ENCODE measurements at places on chromosomes 6 and 20.

- DNase-seq, result no peak
Observed at GRCh38 chr6:166655251-166655650, 28.2 kb upstream of the RPS6KA2 start.

GRCh38 chr6:27693766-27694546 lies 218.2 kb downstream of the OR2B2 start:
- DNase-seq, result peak; percentile 73

DNA sequence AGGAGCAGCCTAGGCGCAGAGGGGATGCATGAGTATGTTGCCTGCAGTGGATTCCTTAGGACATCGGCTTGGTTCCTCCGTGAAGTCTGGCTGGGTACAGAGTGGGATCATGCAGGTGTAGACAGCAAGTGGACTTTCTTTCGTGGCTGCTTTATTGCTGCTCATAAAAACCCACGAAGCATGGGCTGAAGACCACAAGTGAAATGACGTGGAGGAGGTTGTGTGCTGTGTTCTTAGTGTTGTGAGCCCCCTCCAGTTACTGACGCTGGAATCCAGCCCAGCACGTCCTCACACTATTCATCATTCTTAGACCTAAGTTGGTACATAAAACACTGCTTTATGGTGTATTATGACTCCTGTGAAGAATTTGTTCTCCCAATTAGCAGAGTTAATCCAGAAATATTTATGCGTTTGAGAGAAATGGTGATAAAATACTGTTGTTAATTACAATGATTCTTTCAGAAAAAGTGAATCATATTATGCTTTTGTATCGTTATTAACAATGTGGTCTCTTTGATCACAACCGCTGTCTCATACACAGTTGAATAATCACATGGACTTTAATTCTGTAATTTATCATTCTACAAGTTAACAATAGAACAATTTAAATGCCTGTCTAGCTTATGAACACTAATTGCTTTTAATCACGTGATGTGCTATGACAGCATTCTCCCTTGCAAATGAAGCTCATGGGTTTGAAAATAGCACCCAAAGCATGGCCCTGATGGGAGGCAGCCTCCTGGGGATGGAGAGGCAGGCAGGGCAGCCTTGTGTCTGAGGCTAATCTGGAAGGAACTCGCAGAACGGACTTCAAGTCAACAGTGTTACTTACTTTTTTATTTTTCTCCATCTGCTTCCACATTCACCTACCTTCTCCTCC lies 233.9 kb upstream of the SYNDIG1 start:
- DNase-seq, result no peak

DNA sequence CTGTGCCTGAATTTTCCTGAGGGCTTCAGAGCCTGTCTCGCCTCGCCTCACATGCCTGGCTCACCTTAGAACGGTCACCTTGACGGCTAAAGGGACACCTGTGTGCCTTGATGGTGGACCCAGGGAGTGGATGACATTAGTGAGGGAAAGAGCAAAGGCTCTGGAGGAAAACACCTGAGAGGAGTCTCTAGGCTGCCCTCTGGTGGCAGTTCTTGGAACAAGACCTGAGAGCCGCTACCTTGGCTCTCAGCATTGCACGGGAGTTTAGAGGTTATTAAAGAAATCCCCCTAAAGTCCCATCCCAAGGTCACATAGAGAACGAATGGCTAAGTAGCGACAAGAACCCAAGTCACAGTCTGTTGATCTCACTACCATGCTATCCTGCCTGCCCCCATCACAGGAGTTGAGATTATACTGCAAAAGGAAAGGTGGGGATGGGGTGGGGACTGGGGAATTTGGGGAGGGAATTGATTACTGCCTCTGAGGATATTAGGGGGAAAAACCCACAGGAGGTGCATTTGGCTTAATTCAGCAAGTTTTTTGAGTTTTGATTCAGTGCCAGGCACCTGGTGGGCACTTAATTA lies 7.9 kb upstream of the CDSN start:
- peak; percentile 66 for DNase-seq

GRCh38 chr6:79158856-79159516 lies 75.5 kb downstream of the HMGN3 start:
- no peak for DNase-seq

DNA sequence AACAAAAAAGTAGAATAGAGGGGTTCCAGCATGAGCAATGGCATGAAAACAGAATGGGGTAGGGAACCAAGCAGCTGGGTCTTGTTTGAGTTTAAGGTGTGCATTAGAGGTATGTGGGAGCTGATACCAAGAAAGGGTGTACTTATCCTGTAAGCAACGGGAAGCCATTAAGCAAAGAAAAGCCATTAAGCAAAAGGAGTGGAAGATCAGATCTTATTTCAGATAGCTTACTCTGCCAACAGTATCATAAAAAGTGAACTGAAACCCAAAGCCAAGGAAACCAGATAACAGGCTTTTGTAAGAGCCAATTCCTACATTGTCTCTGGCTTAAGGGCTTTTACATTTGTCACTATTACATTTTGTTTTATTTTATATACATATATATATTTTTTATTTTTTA lies 21.3 kb upstream of the BEND6 start:
- DNase-seq, result no peak

- no peak for DNase-seq
Observed at GRCh38 chr20:33038243-33038642, 6.8 kb downstream of the BPIFB6 start.

DNA sequence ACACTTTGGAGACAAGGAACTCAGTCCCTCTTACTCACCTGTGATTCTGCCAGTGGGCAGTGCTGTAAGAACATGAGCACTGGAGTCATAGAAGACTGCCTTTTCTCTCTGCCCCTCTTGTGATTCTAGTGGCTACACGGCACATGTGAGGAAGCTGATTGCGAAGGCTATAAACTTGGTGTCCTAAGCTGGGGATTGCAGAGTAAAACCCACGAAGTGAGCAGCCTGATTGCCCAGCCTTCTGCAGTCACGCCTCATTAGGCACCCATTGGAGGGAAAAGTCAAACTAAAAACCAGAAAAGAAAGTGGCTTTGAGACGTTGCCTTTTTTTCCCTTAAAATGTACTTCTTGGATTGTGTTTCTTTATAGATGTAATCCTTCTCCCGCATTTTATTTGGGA lies 748.4 kb upstream of the CHD6 start:
- DNase-seq, result no peak

DNA sequence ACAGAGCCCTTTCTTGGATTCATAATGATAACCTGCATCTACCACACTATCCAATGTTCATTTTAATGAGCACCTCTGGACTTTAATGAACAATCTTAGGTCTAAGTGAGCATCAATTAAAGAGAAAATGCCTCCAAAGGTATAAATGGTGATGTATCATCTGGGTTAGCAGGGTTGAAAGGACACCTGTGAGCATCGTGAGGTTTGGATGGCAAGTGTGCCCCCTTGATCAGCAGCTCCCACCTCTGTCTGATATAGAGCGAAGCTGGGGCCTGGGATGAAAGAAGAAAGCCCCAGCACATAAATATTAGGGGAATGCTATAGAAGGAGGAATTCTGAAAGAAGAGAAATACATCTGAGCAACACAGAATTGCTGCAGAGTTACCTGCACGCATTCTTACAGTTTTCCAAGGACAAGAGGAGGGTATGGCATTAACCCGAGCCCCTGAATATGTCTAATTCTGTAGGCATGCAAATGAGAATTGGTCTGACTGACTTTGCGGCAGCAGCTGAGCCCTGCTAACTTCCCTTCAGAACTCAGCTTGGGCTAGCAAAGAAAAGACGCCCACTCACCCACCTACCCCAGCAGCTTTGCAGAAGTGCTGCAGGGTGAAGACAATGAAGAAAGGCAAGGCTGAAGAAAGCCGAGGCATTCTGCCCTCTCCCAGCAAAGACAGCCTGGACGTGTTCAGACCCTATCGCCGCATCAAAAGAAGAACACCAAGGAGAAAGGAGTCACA lies 136.2 kb downstream of the GMPR start:
- DNase-seq, result no peak

GRCh38 chr6:161163466-161164181 lies 110.2 kb downstream of the AGPAT4 start:
- no peak for DNase-seq

GRCh38 chr6:30206799-30207618 lies 6.2 kb downstream of the TRIM26 start:
- peak; percentile 22 for DNase-seq

GRCh38 chr6:25962149-25963127 lies at the start of gene TRIM38:
Gene TRIM38 (plus strand): TSS chr6:25962802. CDS start chr6:25966523, 3,721 bp downstream.
- peak; percentile 82 for DNase-seq

DNA sequence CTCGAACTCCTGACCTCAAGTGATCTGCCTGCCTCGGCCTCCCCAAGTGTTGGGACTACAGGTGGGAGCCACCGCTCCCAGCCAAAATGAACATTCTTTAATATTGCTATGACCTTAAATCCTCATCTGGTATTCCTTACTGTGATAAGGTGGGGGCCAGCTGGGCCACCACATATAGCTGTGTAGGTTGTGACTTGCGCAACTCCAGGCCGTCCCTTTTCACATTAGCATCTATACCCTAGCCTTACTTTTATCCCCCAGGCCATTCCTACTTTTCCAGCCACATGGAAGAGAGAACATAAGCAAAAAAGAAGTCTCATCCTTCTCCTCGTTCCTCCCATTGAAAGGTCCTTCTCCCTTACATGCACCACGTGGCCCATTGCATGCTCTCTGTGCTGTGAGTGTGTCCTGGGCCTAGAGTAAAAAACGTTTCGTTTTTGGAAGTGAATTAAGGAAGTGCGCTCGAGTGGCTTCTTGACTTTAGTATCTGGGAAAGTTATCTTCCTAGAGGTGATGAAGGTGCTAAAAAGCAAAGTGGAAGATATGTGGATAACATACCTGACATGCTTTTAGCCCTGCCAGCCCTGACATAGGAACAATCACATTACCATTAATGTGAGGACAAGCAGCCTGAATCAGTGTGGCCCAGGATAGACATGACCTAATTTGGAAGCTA lies 56.8 kb upstream of the KIF13A start:
- DNase-seq, result no peak

DNA sequence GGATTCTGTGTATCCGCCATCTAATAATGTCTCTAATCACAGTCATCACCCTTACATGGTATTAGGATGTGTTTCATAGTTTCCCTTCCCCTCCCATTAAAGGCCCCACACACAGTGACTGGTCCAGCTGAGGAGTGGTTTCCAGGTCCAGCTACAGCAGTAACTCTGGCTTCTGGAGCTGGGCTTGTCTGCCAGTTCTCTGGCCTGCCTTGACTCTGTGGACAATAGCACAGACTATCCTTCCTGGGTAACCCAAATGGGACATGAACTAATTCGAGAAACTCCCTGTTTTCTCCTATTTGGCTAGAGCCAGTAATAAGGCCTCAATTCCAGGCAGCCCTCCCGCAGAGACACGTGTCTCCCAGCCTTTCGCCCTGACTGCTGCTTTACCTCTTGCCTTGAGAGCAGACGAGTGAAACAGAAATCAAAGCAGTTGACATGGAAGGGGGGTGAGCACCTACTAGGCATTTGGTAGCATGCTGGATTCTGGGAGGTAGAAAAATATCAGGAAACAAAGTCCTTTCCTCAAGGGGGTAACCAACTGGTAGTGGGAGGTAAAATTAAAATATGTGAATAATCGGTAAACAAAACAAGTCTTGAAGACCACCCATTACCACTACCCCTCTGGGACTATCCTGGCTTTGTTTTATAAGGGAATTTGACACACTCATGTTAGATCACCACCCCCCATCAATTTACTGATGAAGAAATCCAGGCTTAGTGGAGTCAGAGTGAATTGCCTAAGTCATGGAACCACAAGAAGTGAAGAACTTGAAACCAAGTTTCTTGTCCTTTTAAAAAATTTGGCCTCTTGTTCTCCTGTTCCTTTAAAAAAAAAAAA lies 1.2 kb downstream of the TRAF3IP2 start:
- no peak for DNase-seq

DNA sequence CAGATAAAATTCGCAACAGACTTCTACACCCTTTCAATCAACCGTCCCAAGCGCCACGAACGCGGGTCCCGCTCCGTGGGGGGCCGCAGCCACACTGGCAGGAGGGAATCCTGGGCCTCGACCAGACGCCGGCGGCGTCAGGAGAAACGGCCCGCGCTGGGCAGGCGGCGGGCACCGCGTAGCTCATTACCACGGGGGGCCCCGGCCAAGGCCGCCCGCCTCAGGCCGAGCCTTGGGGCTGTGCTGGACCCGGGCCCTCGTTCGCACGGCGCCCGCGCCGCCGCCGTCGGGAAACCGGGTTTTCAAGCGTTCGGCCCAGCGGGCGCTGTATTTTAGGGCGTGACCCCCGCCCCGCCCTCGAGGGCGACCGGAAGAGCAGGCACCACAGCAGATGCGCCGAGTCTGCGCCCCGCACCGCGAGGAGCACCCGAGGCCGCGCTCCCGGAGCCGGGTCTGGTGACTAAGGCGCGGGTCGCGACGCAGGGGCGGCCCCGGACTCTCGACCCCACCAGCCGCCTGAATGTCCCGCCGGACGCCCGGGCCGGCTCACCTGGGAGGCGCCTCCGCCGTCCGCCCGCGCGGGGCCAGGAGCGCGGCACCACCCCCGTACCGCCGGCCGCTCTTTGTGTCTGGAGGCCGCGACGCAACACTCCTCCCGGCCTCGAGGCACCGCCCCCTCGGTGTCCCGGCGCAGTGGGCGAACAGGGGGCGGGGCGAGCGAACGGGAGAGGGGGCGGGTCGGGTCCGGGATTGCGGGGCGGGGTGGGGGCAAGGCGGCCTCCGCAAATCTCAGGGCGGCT lies at the start of gene NINL:
TSS of gene NINL (minus strand) at position 627 of the 800 bp plus-strand sequence. CDS start 58,944 bp downstream, outside the sequence.
- no peak for DNase-seq

DNA sequence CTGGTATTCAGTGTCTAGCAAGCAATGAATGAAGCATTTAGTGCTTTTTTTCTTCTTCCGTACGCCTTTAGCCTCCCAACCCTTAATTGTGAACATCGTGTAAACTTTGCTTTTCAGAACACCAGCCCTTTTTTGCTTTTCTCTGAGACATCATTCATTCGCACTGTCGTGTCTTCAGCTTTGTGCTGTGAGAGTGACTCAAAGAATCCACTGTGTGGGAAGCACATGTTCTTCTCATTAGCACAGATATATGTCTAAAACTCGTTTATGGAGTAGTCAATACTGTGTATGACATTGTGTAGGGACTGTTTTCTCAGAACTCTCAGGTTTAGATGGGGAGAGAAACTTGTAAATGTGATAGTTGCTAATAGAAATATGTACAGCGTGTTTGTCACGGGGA lies 279.1 kb downstream of the FARS2 start:
- DNase-seq, result no peak

DNA sequence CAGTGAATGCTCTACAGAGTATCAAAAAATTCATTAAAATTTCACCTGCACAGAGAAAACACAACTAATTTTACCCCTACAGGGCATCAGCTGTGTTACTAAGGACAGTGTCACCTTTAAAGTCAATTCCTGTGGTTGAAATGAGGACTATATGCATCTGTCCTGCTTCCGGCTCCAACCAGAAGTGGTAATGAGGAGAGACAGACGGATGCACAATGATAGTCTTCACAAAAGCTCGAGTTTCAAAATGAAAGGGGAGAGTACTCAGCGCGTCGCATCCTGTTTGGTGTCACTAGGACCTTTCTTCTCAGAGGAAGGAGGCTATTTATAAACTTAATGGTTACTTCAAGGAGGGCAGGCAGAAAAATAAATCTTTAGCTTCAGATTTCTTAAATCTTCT lies 86.5 kb downstream of the LYRM4 start:
- DNase-seq, result no peak

DNA sequence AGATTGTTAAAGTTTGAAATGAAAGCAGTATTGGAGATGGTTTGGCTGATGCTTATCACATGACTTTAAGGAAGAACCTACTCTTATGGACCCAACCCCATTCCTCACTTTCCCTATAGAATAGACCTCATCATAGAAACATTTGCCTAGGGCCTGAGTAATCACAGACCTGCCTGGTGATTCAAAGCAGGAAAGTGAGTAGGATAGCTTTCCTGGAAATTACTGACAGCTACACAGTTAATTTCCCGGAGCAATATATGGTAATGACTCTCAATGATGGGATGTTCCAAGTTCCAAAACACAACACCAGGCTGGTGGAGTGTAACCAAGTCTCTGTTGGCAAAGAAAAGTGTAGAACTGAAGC lies 233.8 kb downstream of the SIM1 start:
- DNase-seq, result no peak

Data from LoVo (cell line).